ENCODE measurements at places on chromosomes 2 and 18. TPM values are rescaled to one million over a fixed set of nuclear protein-coding genes. Genes with fewer than 3 reads are reported as not detected.

DNA sequence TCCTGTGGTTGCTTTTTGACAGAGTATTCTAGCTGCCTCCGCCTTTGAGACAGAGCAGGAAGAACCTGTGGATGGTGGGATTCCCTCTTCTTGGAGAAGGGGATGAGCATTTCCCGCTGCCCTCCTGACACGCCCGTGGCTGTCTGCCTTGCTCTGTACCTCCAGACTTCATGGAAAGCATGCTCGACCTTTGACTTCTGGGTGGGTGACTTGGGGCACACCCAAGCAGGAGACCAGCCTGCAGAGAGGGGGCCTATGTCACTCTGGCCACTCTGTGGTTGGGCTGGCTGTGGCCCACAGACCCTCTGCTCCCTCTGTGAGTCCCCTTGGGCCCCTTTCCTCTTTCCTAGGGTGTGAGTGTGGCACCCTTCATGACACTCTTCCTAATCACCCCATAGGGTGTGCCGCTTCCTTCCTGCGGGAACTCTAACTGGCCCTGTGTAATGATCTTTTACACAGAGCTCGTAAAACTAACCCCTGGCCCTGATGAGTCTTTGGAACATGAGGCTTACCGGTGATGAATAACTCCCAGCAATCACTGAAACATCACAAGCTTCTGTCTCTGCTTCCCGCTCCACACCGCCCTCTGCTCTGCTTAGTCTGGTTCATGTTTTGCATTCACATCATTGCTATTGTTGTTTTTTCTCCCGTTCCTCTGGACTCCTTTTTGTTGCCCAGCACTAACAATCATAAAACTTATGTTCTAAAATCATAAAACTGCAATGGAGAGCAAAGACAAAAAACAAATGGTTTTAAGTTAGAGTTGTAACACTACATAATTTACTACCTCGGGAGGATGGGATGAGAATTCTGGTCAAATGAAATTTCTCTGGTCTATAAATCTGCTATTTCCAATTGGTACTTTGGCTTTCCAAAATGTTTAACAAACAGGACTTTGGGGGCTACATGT is 101.1 kb downstream of the SH3YL1 start:
- H3K36me3 ChIP-seq = no peaks in the 10 kb centered on the region
- no peak for DNase-seq
- no peaks in the 10 kb centered on the region for H3K27me3 ChIP-seq
- H3K4me3 ChIP-seq = no peak overlapping the region
- peaks cover 3% of the 10 kb centered on the region for H3K4me1 ChIP-seq
- H3K27ac ChIP-seq = no peak overlapping the region

UGT1A3 gene
- not detected for total RNA-seq

PRSS56 gene
- total RNA-seq = not detected

GRCh38 chr18:51053814-51054213 is 23.8 kb downstream of the SMAD4 start:
- no peaks in the 10 kb centered on the region for H3K27me3 ChIP-seq
- no peak overlapping the region for H3K27ac ChIP-seq
- H3K36me3 ChIP-seq = peaks cover 4% of the 10 kb centered on the region
- H3K4me1 ChIP-seq = no peaks in the 10 kb centered on the region

GRCh38 chr18:45954070-45954934 is 12.8 kb downstream of the EPG5 start:
- peaks cover 3% of the 10 kb centered on the region for H3K4me1 ChIP-seq
- H3K27me3 ChIP-seq = no peaks in the 10 kb centered on the region
- H3K27ac ChIP-seq = peak overlapping the region; percentile 7
- H3K4me3 ChIP-seq = no peak overlapping the region
- H3K36me3 ChIP-seq = peaks cover 26% of the 10 kb centered on the region

DNA sequence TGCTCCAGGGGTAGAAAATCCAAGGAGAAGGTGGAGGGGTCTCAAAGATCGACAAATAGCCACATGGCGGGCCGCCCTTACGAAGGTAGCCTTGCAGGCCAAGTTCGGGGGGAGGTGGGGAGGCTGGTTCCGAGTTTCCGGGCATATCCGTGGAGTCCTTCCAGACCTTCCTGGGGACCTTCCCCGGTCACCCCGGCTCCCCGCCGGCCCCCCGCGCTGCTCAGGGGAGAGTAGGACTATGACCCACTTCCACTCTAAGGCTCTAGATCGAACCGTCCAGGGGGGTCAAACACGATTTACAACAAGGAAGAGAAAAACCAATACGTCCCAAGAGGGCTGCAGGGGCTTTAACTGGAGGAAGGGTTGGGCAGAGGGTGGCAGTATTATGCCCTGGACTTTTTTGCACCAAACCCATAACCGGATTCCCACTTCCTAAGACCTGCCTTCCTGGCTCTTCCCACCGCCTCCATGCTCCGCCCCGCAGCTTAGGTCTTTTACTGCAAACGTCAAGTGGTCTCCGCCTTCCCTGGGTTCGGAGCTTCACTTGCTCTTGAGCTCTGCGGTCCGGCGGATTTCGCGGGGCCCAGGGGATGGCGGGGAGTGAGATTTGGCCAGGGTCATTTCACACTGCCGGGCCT is 779 bp upstream of the LYPD6 start:
- peak; percentile 75 for DNase-seq
- no peaks in the 10 kb centered on the region for H3K36me3 ChIP-seq
- H3K4me3 ChIP-seq = peak overlapping the region; percentile 44
- H3K27ac ChIP-seq = no peak overlapping the region
- peaks cover 6% of the 10 kb centered on the region for H3K27me3 ChIP-seq

DNA sequence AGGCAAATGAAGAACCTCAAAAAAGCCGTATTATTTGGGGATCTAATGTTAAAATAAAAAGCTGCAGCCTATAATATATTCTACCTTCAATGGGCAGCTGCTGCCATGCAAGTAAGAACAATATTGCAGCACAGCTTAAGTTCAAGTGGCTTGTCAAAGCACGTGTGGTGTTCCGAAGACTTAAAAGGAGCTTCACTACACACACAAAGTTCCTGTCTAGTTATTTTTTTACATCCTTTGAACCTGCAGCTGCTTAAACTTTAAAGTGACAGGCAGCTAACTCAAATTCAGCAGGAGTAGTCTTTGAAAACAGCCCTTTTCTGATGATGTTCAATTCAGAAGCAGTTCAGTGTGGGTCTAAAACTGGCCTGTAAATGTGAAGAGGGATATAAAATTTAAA is 85.8 kb upstream of the XIRP2 start:
- no peak for DNase-seq
- no peaks in the 10 kb centered on the region for H3K27me3 ChIP-seq
- H3K36me3 ChIP-seq = no peaks in the 10 kb centered on the region
- no peak overlapping the region for H3K4me3 ChIP-seq
- H3K27ac ChIP-seq = no peak overlapping the region

FHOD3 gene
- total RNA-seq = 4.4 TPM

DNA sequence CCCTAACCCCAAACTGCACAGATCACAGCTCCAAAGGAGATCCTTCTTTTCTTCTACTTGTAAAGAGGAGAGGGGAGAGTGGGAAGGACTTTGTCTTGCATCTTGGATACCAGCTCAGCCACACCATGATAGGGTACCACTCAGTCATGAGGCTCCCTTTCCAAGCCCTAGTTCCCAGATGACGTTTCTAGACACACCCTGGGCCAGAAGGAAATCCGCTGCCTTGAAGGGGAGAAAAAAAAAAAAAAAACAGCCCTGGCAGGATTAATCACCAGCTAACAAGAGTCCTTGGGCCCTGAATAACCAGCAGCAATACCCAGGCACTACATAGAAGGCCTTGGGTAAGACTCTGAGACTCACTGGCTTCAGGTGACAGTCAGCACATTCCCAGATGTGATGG is 36.9 kb downstream of the ST8SIA3 start:
- H3K4me3 ChIP-seq = no peak overlapping the region
- no peak for DNase-seq
- no peaks in the 10 kb centered on the region for H3K27me3 ChIP-seq
